ENCODE measurements at places on chromosomes 7 and 10.

GRCh38 chr10:112649006-112649821 lies 202.2 kb downstream of the VTI1A start:
- H3K27me3 ChIP-seq, result no peaks in the 10 kb centered on the region
- H3K4me3 ChIP-seq, result no peak overlapping the region
- no peak for DNase-seq
- H3K36me3 ChIP-seq, result no peaks in the 10 kb centered on the region

- no peak overlapping the region for H3K27ac ChIP-seq
- H3K27me3 ChIP-seq, result no peaks in the 10 kb centered on the region
- no peak overlapping the region for H3K4me3 ChIP-seq
Observed at GRCh38 chr10:124560377-124561105, 98.9 kb downstream of the LHPP start.

GRCh38 chr10:94129393-94130130 lies 135.8 kb downstream of the PLCE1 start:
- H3K4me3 ChIP-seq, result no peak overlapping the region
- H3K36me3 ChIP-seq, result no peaks in the 10 kb centered on the region
- H3K27me3 ChIP-seq, result no peaks in the 10 kb centered on the region
- H3K4me1 ChIP-seq, result peaks cover 8% of the 10 kb centered on the region
- H3K27ac ChIP-seq, result no peak overlapping the region
- no peak for DNase-seq

DNA sequence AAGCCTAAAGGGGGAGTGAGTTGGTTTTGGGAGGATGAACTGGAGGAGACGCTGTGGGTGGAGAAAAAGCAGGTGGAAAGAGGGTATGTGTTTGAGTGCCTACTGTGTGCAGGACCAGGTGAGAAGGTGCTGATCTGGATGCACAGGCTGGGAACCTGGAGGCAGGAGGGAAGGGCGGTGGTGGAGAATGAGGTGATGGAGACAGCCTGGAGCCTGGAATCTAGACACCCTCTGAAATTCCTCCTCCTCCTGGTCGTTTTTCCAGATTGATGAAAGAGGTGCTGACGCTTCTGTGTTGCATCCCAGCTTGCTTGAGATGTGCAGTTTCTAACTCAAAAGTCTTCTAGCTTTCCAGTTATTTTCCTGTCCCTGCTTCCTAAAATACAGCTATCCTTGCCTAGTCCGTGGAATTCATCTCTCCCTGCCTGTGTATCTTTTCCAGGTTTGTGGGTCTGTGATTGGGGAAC lies 67.5 kb downstream of the LRMDA start:
- no peak overlapping the region for H3K27ac ChIP-seq
- no peaks in the 10 kb centered on the region for H3K27me3 ChIP-seq
- DNase-seq, result no peak
- H3K4me3 ChIP-seq, result no peak overlapping the region

GRCh38 chr10:111872591-111872990 lies 311.0 kb downstream of the GPAM start:
- no peaks in the 10 kb centered on the region for H3K36me3 ChIP-seq
- no peak overlapping the region for H3K4me3 ChIP-seq
- no peak for DNase-seq
- no peaks in the 10 kb centered on the region for H3K4me1 ChIP-seq
- no peak overlapping the region for H3K27ac ChIP-seq

GRCh38 chr10:119655566-119656001 lies 4.4 kb downstream of the BAG3 start:
- peaks cover 70% of the 10 kb centered on the region for H3K4me1 ChIP-seq
- no peak overlapping the region for H3K27ac ChIP-seq
- no peak overlapping the region for H3K4me3 ChIP-seq
- H3K27me3 ChIP-seq, result no peaks in the 10 kb centered on the region

- no peaks in the 10 kb centered on the region for H3K36me3 ChIP-seq
- H3K4me1 ChIP-seq, result no peaks in the 10 kb centered on the region
- no peak for DNase-seq
Observed at GRCh38 chr10:127945341-127945758, 38.4 kb downstream of the PTPRE start.

DNA sequence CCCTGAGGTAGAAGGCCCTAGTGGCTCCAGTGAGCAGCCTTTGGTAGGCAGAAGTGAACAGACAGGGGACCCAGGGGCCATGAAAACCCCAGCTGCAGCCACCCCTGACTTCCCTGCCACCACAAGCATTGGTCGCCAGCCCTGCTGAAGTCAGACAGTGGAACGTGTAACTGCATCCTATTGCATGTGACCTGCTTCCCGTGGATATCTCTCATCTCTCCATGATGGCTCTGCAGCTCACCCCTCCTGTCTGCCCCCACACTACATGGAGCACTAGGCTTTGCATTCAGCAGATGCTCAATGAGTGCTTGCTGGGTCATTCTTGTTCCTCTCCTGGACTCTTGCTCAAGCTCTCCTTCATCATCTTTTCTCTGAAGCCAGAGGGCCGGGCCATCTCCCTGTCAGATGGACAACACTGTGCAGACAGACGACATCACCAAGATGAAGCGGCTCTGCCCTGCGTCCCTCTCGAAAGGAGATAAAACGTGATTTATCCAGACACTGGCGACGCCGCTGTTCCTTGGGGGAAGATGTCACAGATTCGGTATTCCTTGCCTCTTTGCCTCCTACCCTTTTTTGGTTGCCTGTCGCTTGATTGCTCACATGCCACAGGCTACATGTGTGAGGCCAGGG lies 117.5 kb downstream of the SH3PXD2A start:
- H3K4me3 ChIP-seq, result no peak overlapping the region
- no peaks in the 10 kb centered on the region for H3K27me3 ChIP-seq
- no peaks in the 10 kb centered on the region for H3K4me1 ChIP-seq
- no peak overlapping the region for H3K27ac ChIP-seq
- H3K36me3 ChIP-seq, result peaks cover 32% of the 10 kb centered on the region

DNA sequence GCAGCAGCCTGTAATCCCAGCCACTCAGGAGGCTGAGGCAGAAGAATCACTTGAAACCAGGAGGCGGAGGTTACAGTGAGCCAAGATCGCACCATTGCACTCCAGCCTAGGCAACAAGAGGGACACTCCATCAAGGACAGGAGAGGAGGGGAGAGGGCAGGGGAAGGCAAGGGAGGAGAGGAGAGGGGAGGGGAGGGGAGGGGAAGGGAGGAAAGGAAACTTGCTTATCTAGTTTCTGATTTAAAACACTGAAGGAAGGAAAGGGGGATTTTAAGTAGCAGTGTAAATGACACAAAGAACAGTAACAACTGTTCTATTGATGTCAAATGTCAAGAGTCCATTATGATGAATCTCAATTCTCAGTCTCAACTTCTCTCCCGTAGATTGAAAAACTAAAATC lies 43.7 kb downstream of the SRPK2 start:
- no peaks in the 10 kb centered on the region for H3K27me3 ChIP-seq
- H3K27ac ChIP-seq, result no peak overlapping the region
- no peak for DNase-seq
- no peaks in the 10 kb centered on the region for H3K36me3 ChIP-seq
- H3K4me3 ChIP-seq, result no peak overlapping the region
- H3K4me1 ChIP-seq, result peaks cover 11% of the 10 kb centered on the region

GRCh38 chr10:81944609-81945008 lies 69.6 kb downstream of the NRG3 start:
- no peaks in the 10 kb centered on the region for H3K36me3 ChIP-seq
- no peaks in the 10 kb centered on the region for H3K4me1 ChIP-seq
- H3K27me3 ChIP-seq, result no peaks in the 10 kb centered on the region
- no peak overlapping the region for H3K4me3 ChIP-seq

DNA sequence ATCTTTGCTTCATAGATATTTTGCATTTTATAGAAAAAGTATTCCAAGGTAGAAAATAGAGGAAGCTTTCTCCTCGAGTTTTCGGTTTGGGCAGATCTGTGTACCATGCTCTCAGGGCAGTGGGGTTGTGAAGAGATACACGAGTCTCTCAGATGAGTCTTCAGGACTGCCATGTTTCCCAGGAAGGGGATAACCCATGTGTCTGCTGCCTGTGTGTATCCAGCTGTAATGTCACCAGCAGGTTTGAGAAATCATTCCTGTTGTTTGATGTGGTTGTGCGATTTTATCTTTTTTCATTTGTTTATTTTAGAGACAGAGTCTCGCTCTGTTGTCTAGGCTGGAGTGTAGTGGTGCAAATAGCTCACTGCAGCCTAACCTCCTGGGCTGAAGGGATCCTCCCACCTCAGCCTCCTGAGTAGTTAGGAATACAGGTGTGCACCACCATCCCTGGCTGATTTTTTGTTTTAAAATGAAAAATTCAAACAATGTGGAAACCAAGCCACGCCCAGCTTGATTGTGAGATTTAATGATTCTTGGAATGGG lies 48.9 kb downstream of the SNX10 start:
- no peaks in the 10 kb centered on the region for H3K27me3 ChIP-seq
- DNase-seq, result no peak
- H3K27ac ChIP-seq, result no peak overlapping the region
- no peak overlapping the region for H3K4me3 ChIP-seq

GRCh38 chr10:22615819-22616499 lies 98.4 kb downstream of the PIP4K2A start:
- peak; percentile 72 for DNase-seq
- peak overlapping the region; percentile 20 for H3K27ac ChIP-seq
- H3K27me3 ChIP-seq, result no peaks in the 10 kb centered on the region
- peaks cover 61% of the 10 kb centered on the region for H3K4me1 ChIP-seq
- H3K36me3 ChIP-seq, result no peaks in the 10 kb centered on the region

- H3K4me3 ChIP-seq, result no peak overlapping the region
- no peaks in the 10 kb centered on the region for H3K27me3 ChIP-seq
- H3K4me1 ChIP-seq, result peaks cover 54% of the 10 kb centered on the region
- peak; percentile 85 for DNase-seq
- H3K27ac ChIP-seq, result peak overlapping the region; percentile 63
- H3K36me3 ChIP-seq, result peaks cover 6% of the 10 kb centered on the region
Observed at GRCh38 chr7:134910214-134910890, 76.0 kb upstream of the AGBL3 start.

GRCh38 chr10:6621536-6621935 lies 41.5 kb upstream of the PRKCQ start:
- no peak for DNase-seq
- no peaks in the 10 kb centered on the region for H3K36me3 ChIP-seq
- no peaks in the 10 kb centered on the region for H3K4me1 ChIP-seq
- H3K4me3 ChIP-seq, result no peak overlapping the region
- H3K27me3 ChIP-seq, result peaks cover 22% of the 10 kb centered on the region

DNA sequence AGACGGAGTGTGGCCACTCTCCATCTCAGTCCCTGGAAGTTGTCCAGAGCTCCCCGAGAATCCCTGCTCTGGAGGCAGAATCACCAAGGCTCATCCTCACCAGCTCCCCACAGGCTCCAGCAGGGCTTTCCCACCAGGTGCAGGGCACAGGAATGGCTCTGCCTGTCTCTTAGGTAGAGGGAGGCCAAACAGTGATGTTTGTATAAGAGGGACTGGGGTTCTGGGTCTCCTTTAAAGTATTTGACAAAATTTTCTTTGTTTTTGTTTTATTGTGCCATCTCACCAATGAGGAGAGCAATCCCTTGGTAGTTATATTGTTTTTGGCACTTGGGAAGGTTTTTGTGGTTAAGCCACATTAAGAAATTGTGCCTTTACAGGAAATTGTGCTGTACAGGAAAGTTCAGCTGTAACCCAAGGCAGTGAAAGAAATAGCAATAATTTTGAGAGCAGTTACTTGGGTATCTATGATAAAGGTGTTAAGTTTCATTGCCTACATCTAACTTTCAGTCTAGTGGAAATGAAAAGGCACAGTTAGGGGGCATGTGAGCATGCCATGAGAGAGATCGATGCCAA lies 219.3 kb upstream of the PRSS58 start:
- no peaks in the 10 kb centered on the region for H3K4me1 ChIP-seq
- H3K4me3 ChIP-seq, result no peak overlapping the region
- no peak overlapping the region for H3K27ac ChIP-seq
- no peaks in the 10 kb centered on the region for H3K27me3 ChIP-seq

All from HepG2 (cell line).